Right forelimb (tissue), 1 donor: ENCODE measurements at places on chromosomes 11 and 22.

DNA sequence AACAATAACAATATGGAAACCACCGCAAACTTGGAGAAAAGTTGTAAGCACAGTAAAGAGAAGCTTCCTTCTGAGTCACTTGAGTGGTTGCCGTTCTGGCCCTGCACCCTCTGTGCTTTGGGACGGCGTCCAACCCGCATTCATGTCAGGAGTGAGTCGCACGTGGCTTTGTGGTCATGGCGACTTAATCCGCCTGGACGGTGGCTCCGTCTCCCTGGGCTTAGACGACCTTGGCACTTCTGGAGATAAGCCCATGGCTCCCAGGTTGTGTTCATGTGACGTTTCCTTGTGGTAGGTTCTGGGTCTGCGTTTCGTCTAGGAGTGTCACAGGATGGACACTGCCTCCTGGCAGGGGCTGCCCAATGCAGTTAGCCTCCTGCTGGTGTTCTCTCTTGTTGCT is 40.5 kb downstream of the TPCN2 start:
- DNase-seq, result no peak

GRCh38 chr11:57711414-57712255 is at the start of gene MED19:
TSS of gene MED19 (minus strand) at chr11:57712215. CDS start at chr11:57712179, 36 bp downstream.
- peak; percentile 88 for DNase-seq

GRCh38 chr11:130814440-130815096 is 101.7 kb downstream of the SNX19 start:
- no peak for DNase-seq

DNA sequence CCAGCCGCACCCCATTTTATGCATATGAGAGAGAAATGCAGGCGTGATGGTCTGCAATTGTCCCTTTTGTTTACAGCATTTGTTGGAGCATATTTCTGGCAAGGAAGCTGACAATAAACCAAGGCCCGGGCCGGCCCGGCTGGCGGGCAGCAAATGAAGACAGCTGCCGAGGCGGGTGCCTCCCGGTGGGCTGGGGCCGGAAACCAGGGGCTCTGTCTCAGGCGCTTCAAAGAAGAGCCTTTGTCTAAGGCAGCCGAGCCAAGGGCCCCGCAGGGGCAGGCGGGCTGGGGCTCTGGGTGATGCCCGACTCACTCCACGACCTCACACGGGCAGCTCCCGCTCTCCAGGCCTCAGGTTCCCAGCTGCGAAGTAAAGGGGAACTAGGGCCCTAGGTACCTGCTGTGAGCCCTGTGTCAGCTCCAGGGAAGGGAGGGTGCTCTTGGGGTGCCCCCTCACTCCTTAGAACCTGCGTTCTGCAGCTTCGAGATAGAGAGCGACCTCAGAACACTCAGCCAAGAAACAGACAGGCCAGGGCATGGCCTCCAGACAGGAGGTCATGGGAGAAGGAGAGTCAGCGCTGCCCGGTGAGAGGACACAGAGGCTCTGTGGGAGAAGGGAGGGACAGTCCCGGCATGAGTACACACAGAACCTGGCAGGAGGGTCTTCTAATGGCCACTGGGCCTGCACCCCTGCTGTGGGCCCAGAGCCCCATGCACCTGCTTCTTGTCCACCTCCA is 2.4 kb downstream of the LINC01488 start:
- no peak for DNase-seq

GRCh38 chr11:105130189-105130813 is 9.3 kb downstream of the CARD18 start:
- DNase-seq, result no peak

GRCh38 chr11:15179167-15179566 is 64.4 kb downstream of the INSC start:
- DNase-seq, result no peak

DNA sequence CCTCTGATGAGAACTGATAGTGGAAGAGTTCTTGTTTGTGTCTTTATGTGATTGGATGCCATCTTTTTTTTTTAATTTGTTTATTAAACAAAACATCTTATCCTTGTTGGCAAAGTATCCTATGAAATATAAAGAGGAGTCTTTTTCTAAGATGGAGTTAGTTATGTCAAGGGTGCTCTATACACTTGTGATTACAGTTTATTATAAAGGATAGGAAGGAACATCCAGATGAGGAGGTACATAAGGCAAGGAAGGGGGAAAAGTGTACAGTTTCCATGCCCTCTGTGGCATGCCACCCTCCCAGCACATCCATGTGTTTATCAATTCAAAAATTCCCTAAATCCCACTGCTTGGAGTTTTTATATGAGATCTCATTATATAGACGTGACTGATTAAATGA is 7.4 kb upstream of the RBMXL2 start:
- DNase-seq, result no peak

GRCh38 chr11:131288521-131289091 is 81.8 kb upstream of the NTM start:
- no peak for DNase-seq

DNA sequence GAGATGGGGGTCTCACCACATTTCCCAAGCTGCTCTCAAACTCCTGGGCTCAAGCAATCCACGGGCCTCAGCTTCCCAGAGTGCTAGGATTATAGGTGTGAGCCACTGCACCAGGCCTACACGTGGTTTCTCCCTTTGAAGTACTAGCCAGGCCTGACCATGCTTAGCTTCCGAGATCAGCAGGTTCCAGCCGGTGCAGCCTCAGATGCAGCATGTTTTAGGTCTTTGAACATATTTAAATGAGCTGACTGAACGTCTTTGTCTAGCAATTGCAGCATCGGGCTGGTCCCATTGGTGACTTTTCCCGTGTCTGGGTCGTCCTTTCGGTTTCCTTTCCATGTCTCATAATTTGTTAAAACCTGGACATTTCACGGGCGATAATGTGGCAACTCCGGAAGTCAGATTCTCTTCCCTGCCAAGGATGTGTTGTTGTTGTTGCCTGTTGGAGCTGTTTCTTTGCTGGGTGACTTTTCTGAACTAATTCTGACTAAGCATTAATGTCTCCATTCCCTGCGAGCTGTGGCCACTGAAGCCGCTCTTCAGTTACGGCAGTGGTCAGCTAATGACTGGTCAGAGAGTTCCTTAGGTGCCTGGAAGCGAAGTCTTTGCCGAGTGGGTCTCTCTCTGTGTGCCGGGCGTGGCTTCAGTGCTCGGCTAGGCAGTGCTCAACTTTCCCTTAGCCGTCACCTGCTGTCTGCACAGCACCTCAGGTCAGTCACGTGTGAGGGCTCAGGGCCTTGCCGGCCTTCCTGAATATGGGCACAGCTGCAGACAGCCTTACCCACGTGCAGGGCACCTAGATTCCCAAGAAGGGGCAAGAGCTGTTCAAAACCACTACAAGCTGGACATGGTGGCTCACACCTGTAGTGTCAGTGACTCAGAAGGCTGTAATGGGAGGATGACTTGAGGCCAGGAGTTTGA is 3.8 kb upstream of the CYP2D6 start:
- DNase-seq, result no peak

GRCh38 chr11:120365512-120365911 is 29.3 kb downstream of the ARHGEF12 start:
- DNase-seq, result no peak

DNA sequence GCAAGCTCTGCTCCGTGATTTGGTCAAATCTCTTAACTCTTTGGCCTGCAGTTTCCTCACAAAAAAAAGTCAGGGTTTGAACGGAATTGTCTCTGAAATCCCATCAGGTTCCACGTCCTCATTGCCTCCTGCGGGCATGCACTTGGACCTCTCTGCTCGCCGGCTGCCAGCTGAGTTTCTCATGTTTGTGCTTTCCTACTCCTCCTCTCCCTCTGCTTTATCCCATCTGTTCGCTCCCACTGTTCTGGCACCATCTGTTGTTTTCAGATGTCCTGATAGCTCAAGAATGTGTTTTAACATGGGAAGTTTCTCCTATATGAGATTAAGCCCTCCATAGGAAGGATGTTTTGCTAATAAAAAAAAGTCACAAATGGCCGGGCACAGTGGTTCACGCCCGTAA is 49.4 kb upstream of the ARHGAP42 start:
- no peak for DNase-seq

- no peak for DNase-seq
These were observed 10.8 kb downstream of the PRR5L start for GRCh38 chr11:36306888-36307287.

DNA sequence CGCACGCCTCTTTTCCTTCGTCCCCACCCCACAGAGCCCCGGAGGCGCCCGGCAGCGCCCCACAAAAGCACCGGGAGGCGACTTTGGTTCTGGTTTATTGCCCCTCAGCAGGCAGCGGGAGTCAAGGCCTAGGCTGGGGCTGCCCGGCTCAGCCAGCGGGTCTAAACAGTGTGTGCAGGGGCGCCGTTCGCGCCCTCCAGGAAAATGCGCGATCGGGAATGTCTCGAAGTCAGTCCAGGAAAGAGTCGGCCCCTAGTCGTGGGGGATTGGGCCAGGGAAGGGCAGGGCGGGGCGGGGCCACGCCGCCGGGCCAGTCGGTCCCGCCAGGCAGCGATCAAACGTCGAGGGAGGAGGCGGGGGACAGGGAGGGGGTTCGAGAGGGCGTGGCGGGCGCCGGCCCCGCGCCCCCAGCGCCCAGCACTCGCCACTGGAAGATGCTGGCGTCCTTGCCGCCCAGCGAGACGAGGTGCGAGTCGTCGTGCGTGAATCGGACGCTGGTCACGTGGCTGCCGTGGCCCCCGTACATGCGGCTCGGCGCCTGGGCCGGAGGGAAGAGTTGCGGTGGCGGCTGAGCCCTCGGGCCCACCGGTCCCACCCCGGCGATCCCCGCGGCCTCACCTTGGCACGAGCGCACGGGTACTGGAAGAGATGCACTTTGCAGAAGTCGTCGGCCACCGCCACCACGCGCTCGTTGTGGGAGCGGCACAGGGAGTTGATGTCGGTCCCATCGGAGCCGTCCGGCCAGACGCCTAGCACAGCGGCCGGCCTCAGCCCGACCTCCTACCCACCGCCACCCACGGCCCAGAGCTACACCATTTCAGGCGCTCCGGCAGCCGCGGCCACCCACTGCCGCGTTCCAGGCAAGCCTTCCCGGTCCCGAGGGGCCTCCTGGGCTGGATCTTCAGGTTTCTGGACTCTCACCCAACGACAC is 741 bp upstream of the MTA2 start:
- DNase-seq, result peak; percentile 87

DNA sequence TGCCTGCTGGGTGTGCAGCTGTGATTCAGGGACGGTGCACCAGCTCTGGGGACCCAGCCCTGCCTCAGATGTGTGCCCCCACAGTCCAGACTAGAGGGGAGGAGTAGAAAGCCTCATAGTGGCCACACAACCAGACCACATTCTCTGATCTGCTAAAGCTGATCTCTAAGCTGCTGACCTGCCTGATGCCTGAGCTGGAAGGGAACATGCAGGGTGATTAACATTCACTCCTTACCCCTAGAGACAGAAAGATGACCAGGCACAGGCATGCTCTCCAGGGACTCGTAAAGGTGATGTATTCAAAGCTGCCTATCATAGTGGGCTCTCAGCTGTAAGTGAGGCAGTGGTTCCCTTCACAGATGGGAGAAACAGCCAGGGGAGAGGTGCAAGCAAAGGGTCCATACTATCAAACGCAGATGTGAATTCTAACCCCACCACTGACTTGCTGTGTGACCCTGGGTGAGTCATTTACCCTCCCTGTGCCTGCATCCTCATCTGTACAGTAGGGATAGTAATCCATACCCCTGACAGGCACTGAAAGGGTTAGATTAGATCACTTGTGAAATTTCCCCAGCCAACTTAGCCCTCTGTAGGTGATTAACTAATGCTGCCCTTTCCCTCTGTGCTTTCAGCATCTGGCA is 29.0 kb upstream of the LRRC32 start:
- DNase-seq, result no peak

DNA sequence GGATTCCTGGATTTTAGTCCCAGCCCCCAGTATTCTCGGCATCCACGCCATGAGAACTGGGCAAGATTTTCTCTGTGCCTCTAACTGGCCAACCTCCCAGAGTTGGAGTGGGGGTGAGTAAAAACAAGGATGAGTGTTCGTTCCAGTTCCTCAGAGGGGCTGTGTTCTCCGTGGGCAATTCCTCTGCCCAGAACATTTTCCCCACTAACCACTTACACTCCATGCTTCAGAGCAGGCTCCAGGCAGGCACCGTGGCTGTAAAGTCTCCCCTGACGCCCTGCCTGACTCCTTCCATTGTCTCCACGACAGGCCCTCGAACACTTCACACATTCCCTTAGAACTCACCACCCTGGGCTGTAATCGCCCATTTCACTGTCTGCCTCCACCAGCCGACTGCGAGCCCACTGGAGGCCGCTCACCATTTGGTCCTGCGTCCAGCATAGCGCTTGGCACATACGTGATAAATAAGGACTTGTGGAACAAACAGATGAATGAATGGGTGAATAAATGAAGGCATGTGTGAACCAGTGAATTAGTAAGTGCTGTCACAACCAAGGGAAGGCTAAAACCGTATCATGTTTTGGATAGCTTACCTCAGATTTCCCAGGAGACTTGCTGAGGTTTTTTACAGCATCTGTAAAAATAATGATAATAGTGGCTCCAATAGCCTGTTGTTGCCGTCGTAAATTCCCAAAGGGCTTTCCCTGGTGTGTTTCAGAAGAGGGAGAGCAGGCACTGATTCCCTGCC is 6.1 kb downstream of the APLNR start:
- no peak for DNase-seq

GRCh38 chr11:43818220-43818619 is 62.4 kb upstream of the ALKBH3 start:
- no peak for DNase-seq

DNA sequence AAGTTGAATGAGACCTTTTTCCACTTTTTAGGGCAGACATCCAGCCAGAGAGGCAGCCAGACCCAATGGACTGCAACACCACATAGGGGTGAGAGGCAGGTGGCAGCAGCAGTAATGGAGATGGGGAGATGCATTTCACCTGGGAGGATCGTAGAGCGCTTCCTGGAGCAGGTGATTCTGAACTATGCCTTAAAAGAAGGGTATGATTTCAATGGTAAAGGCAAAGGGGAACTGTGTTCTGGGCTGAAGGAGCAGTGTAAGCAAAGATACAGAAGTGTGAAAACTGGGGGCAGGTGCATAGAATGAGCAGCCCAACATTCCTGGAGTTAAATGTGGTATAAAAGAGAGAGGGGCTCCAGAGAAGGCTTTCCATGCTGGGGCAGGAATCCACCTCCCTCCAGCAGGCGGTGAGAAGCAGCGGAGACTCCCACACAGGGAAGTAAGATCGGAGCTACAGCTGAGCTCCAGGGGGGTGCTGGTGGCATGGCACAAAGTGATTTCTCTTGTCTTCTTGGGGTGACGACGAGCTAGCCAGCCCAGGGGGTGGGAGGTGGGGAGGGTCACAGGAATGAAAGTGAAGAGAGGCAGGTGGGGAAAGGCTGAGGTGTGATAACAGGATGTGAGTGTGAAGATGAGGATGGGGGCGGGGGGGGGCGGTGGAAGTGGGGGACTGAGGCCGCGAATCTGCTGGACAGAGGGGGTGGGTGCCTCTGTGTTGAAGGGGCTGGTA is 4.3 kb upstream of the SERHL2 start:
- no peak for DNase-seq

GRCh38 chr22:46667245-46667623 is 47.0 kb downstream of the GRAMD4 start:
- DNase-seq, result no peak

DNA sequence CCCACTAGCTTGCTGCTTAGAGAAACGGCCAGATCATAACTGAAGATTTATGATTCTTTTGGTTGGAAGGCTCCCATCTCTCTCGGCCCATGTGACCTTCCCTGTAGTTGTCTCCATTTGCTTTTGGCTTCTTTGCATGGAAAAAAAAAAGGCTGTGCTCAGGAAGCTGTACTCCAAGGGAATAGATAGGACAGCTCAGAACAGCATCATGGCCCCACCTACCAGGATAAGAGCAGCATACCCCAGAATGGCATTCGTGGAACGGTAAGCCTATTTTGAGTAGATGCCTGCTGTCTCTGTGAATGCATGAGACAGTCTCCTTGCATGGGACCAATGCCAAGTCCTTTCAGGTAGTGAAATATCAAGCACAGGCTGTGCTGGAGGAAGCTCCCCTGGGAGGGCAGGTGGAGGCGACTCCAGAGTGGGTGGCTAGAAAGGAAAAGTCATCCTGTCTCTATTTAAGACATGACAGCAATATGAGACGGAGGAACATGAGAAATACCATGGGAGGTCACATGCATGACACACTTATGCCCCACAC is 94.1 kb upstream of the AMOTL1 start:
- DNase-seq, result no peak
